Natural killer cell treated with Interleukin-12 subunit alpha and Interleukin-12 subunit beta and Interleukin-15 and Interleukin-18, amount 100 ng/mL, for 72 hours (primary cell): ENCODE measurements at places on chromosomes 3 and 15. TPM values are rescaled to one million over a fixed set of nuclear protein-coding genes. Genes with fewer than 3 reads are reported as not detected.

- H3K4me3 ChIP-seq: no peak overlapping the region
- no peak overlapping the region for H3K27ac ChIP-seq
- no peaks in the 10 kb centered on the region for H3K36me3 ChIP-seq
- no peaks in the 10 kb centered on the region for H3K4me1 ChIP-seq
Observed at GRCh38 chr3:59107856-59108815, 58.3 kb upstream of the CFAP20DC start.

GRCh38 chr3:189710620-189711402 lies 79.6 kb downstream of the TP63 start:
- no peak overlapping the region for H3K27ac ChIP-seq
- H3K27me3 ChIP-seq: no peaks in the 10 kb centered on the region
- DNase-seq: no peak
- no peak overlapping the region for H3K4me3 ChIP-seq

- H3K36me3 ChIP-seq: no peaks in the 10 kb centered on the region
- H3K4me1 ChIP-seq: no peaks in the 10 kb centered on the region
Observed at GRCh38 chr3:55725681-55726500, 238.8 kb upstream of the WNT5A start.

DNA sequence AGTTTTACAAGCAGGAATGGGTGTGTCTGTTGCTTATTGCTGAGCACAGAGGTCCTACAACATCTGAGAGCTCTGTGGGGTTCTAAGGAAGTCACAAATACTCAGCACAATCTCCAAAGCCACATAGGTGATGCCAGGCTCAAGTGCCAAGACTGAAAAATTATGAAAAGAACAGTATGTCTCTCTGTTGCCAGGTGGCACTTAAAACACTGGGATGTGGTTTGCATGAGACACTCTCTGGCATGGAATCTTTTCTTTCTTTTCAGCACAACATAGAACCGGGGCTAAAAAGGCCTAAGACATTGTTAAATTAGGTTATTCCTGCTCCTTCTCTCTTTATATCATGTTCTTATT lies 127.3 kb upstream of the PRICKLE2 start:
- no peak for DNase-seq
- no peaks in the 10 kb centered on the region for H3K36me3 ChIP-seq
- H3K4me1 ChIP-seq: no peaks in the 10 kb centered on the region

DNA sequence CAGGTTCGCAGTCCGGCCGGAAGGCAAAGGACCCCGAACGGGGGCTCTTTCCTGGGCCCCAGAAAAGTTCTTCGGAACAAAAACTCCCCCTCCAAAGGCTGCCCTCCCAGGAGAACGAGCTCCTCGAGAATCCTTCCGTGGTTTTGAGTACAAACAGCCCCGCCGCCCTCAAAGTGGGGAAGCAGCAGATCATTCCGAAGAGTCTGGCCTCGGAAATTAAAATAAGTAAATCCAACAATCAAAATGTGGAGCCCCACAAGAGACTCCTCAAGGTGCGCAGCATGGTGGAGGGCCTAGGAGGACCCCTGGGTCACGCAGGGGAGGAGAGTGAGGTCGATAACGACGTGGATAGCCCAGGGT lies 1.3 kb downstream of the ARHGEF26 start:
- peaks cover 7% of the 10 kb centered on the region for H3K4me1 ChIP-seq
- peaks cover 56% of the 10 kb centered on the region for H3K27me3 ChIP-seq

DNA sequence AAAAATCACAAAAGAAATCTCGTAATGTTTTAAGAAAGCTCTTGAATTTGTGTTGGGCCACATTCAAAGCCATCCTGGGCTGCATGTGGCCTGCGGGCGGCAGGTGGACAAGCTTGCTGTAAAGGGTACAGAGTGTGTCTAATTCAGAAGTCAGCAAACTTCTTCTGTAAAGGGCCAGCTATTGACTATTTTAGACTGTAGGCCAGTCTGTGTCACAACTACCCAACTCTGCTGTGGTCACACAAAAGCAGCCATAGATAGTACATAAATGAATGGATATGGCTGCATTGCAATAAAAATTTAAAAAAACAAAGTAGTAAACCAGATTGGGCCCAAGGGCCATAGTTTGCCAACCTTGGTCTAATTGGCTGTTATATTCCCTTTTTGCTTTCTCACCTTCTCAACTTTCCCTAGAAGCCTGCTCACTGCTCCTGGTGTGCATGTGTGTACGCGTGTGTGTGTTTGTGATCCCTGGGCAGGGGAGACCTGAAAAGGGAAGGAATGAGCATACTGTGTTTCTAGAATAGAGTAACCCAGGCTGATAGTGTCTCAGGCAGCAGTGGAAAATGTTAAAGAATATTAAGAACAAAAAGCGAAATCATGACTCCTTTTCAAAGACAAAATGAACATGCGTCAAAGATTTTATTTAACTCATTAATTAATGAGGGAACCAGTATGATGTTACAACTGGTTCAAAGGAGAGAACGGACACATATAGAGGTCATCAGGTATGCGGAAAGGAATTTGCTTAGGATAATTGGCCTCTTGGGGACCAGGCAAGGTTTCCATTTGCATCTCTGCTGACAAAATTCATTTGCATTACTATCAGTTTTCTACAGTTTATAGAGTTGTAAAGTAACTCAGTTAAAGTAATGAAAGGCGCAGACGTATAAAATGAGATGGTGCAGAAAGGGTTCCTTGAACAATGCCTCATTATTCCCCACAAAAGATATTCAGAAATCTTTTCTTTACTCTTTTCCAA lies 248.0 kb downstream of the THSD4 start:
- no peak overlapping the region for H3K4me3 ChIP-seq
- H3K36me3 ChIP-seq: no peaks in the 10 kb centered on the region
- no peak for DNase-seq
- peaks cover 28% of the 10 kb centered on the region for H3K27me3 ChIP-seq
- no peaks in the 10 kb centered on the region for H3K4me1 ChIP-seq
- no peak overlapping the region for H3K27ac ChIP-seq

- no peaks in the 10 kb centered on the region for H3K27me3 ChIP-seq
- no peaks in the 10 kb centered on the region for H3K36me3 ChIP-seq
- H3K27ac ChIP-seq: no peak overlapping the region
- no peak for DNase-seq
- H3K4me1 ChIP-seq: no peaks in the 10 kb centered on the region
Observed at GRCh38 chr3:7854721-7855120, 646.9 kb upstream of the LMCD1 start.

- H3K36me3 ChIP-seq: no peaks in the 10 kb centered on the region
- H3K27ac ChIP-seq: no peak overlapping the region
- H3K4me3 ChIP-seq: no peak overlapping the region
- no peaks in the 10 kb centered on the region for H3K4me1 ChIP-seq
- no peaks in the 10 kb centered on the region for H3K27me3 ChIP-seq
Observed at GRCh38 chr3:173354124-173354523, 43.4 kb upstream of the NLGN1 start.

DNA sequence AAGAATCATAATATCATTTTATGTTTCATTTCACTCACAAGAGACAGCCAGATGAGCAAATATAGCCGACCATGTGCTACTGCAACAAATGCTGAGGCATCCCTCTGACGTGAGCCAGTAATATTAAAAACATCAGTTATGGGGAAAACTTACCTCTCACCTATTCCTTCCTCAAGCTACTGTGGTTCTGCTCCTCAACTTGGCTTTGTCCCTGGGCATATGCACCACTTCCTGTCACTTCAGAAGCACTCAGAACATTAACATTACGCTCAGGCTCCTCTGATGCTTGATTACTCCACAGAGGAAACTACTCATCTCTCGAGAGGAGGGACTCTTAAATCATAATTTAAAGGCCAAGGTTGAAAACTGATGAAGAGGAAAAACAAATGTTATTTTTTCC lies 457.0 kb upstream of the ALCAM start:
- DNase-seq: no peak
- no peak overlapping the region for H3K27ac ChIP-seq
- H3K4me1 ChIP-seq: no peaks in the 10 kb centered on the region
- no peak overlapping the region for H3K4me3 ChIP-seq

GRCh38 chr3:128257632-128258031 lies 104.4 kb downstream of the EEFSEC start:
- peaks cover 16% of the 10 kb centered on the region for H3K36me3 ChIP-seq
- peaks cover 32% of the 10 kb centered on the region for H3K4me1 ChIP-seq
- H3K4me3 ChIP-seq: no peak overlapping the region
- H3K27ac ChIP-seq: peak overlapping the region; percentile 68
- no peaks in the 10 kb centered on the region for H3K27me3 ChIP-seq

- no peak overlapping the region for H3K4me3 ChIP-seq
- no peaks in the 10 kb centered on the region for H3K4me1 ChIP-seq
- DNase-seq: no peak
- no peak overlapping the region for H3K27ac ChIP-seq
- H3K27me3 ChIP-seq: peaks cover 4% of the 10 kb centered on the region
Observed at GRCh38 chr3:115239717-115240116, 92.6 kb upstream of the ZBTB20 start.

GRCh38 chr3:38264353-38264771 lies 1.2 kb upstream of the SLC22A13 start:
- peaks cover 28% of the 10 kb centered on the region for H3K4me1 ChIP-seq
- no peak overlapping the region for H3K4me3 ChIP-seq
- peaks cover 10% of the 10 kb centered on the region for H3K36me3 ChIP-seq
- H3K27me3 ChIP-seq: peaks cover 13% of the 10 kb centered on the region
- no peak overlapping the region for H3K27ac ChIP-seq

GRCh38 chr3:69329892-69330291 lies 56.0 kb downstream of the FRMD4B start:
- no peak overlapping the region for H3K27ac ChIP-seq
- no peaks in the 10 kb centered on the region for H3K36me3 ChIP-seq
- no peak overlapping the region for H3K4me3 ChIP-seq
- peaks cover 23% of the 10 kb centered on the region for H3K4me1 ChIP-seq
- no peak for DNase-seq
- no peaks in the 10 kb centered on the region for H3K27me3 ChIP-seq

DNA sequence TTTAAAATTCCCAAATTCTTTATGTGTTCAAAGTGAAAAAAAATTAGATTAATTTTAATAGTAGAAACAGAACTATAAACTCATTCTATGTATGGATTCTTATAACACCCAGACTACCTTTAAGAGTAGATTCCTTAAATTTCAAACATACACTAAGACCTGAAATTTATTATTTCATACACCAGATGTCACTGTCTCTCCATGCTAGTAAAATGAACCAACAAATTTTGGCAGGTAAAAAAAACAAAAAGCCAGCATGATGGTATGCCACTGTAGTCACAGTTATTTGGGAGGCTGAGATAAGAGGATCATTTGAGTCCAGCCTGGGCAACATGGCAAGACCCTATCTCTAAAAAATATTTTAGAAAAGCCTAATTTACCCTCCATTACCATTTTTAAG lies 461.3 kb upstream of the NAALADL2 start:
- no peak overlapping the region for H3K4me3 ChIP-seq
- no peak overlapping the region for H3K27ac ChIP-seq
- H3K4me1 ChIP-seq: no peaks in the 10 kb centered on the region
- DNase-seq: no peak
- H3K27me3 ChIP-seq: no peaks in the 10 kb centered on the region

DNA sequence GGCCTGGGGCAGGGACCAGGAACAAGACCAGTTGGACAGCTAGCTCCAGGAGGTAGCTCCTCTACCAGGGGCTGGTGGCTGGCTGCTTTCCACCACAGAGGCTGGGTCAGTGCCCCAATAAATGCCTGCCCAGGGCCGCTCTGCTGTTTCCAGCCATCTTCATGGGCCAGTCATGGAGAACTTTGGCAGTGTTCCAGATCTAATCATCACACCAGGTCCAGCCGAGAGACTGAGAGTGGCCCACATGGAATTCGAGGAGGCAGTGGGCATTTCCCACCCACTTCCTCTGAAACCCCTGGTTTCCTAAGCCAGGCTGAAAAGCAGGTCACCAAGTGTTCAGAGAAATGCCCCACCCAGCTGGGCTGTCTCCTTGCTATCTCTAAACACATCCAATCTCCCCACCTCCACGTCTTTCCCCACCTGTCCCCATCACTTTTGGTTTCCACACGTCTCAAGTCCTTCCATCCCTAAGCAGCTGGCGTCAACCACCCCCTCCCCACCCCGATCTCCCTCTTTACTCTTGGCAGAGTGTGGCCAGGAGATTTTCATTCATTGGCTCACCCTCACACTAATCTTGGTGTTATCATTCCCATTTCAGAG lies 190.0 kb upstream of the LINGO1 start:
- H3K27ac ChIP-seq: no peak overlapping the region
- H3K4me3 ChIP-seq: no peak overlapping the region
- peaks cover 23% of the 10 kb centered on the region for H3K27me3 ChIP-seq
- H3K36me3 ChIP-seq: no peaks in the 10 kb centered on the region

DNA sequence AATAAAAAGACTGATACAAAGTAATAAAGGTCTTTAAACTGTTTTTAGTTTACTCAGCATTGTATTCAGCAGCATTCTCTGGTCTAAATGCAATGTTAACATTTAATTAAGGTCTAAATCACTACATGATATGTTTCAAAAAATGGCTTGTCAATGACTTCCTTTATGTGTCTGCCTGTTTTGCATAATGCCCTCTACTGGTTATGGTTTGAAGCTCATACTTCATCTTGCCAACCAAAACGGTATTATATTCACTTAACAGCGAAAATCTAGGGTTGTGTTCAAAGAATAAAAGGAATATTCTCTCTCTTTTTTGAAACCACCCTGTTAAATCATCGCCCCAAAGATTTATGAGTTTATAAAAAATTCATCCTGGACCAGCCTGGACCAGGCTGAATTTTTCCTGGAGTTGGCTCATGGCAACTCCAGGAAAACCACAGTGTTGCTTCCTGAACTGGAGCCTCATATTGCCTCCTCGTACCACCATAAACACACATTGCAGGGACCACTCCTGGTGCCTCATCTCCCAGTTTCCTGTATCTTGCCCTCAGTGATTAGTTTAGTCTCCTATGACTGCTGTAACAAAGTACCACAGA lies 6.7 kb upstream of the NCEH1 start:
- H3K36me3 ChIP-seq: no peaks in the 10 kb centered on the region
- no peak overlapping the region for H3K4me3 ChIP-seq
- no peak for DNase-seq
- H3K4me1 ChIP-seq: no peaks in the 10 kb centered on the region

DNA sequence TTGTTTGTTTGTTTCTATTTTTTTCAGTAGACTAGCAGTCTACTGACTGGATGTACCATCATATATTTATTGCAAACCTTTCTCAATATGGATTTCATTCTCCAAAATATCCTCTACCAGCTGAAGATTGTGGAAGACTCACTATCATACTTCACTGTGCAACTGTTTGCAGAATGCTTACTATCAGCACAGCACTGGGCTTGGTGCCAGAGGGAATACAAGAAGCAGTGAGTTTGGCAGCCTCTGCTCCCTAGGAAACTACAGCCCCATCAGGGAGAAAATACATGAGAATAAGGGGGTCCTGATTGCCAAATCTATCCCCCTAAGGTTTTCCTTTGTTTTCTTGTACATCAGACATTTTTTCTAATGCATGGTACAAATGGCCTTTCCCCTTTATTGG lies 27.5 kb downstream of the AQP9 start:
- DNase-seq: no peak
- no peaks in the 10 kb centered on the region for H3K4me1 ChIP-seq
- H3K27ac ChIP-seq: no peak overlapping the region
- peaks cover 58% of the 10 kb centered on the region for H3K27me3 ChIP-seq
- no peaks in the 10 kb centered on the region for H3K36me3 ChIP-seq

The ZNF385D gene
- not detected for total RNA-seq

The ATP8B4 gene
- total RNA-seq: 296 TPM

The ZBBX gene
- total RNA-seq: not detected

The MKRN2 gene
- 27.5 TPM for total RNA-seq

The SPESP1 gene
- not detected for total RNA-seq

The HAPLN3 gene
- 138 TPM for total RNA-seq

The CYP8B1 gene
- total RNA-seq: 0.14 TPM
